Foreskin fibroblast (primary cell): ENCODE measurements at places on chromosomes 11 and 22.

DNA sequence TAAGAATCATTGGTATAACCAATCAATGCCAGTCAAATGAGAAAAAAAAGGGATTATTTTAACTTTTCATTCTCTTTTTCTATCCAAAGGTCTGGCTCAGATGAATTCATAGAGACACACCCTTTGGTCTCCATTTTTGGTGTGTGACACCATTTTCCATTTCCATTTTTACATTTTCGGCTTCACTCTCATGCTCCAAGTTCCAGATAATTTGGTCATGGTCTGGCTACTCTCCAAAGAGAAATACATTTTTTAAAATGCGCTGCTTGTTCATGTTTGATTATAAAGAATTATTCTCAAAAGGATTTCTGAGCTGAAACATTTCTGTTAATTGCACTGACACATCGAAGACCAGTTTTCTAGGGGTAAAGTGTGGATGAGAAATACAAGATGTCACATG is 51.6 kb upstream of the FIBIN start:
- DNase-seq = no peak

- DNase-seq = peak; percentile 53
Observed at GRCh38 chr11:86574493-86575207, 97.8 kb downstream of the ME3 start.

DNA sequence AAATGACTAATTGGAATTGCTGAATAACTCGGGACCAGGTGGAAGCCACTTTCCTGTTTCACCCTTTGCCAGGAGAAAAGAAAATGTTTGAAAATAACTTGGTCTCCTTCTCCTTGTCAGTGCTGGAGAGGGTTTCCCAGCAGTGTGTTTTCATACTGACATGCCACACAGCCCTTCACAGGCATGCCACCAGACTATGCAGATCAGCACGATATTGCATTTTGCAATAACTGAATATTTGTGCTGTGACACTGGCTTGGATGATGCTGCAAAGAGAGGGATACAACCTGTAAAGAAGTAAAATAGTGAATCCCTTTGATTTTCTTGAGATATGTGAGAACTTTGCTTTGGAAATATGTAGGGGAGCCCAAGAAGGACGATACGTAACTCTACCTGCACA is 200.0 kb upstream of the NAV2 start:
- DNase-seq = peak; percentile 15

DNA sequence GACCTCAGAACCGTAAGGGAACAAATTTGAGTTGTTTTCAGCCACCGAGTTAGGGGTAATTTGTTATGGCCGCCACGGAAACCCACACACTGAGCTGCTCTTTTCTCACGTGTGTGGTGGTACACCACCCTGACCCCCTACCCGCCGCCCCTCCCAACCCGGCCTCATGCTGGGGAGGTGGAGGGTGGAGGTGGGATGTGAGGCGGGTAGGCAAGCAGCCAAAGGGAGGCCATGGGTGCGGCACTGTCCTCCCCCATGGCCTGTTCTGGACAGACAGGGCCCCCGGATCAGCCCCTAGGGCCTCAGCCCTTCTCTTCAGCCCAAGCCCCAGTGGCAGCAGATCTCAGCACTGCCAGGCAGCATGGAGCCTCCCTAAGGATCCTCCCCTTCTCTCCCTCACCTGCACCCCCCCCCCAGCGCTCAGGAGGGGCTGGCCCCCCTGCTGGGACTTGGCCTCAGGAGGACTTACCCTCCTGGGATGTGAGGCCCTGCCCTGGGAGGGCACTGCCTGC is 7.9 kb downstream of the PRR5 start:
- DNase-seq = no peak

DNA sequence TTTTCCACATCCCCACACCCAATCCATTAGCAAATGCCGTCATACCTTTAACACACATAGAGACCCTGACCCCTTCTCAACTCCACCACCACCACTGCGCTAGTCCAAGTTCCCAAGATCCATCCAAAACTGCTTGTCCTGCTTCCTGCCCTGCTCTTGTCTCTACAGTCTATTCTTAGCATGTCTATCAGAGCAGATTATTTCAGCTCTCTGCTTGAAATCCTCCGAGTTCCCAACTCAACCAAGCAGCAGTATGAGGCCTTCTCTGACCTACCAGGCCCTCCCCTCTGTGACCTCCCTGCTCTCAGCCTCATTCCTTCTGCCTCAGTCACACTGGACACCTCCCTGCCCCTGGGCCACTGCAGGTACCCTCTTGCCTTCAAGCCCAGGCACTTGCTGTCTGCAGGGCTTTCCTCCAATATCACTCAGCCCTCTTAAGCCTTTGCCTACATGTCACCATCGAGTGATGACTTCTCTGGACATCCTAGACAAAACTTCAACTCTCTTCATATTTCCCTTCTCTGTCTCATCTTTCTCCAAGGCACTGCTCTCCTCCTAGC is 134.6 kb downstream of the SPATA19 start:
- DNase-seq = no peak

DNA sequence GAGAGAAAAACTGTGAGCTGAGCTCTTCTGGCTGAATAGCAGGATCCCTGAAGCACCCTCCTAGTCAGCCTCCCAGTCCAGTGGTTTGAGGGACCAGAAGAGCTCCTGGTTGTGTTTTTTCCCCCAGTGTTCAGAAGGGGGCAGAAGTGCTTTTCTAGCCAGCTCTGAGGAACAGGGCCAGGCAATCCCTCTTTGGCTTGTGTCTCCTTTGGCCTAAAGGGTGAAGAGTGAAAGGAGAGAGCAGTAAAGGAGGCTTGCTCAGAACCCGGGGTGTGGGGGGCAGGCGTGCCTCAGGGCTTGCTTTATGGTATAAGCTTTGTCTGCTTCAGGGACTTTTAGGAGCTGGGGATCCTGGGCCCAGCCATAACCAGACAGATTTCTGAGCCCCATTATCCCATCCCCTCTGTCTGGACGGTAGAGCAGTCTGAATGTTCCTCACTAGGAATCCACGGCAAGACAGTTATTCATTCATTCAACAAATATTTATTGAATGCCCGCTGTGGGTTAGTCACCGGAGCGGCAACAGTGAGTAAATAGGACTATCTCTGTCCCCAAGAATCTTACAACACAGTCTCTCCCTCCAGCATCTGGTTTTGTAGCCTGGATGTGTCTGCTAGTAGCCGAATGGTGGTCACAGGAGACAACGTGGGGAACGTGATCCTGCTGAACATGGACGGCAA is 14.5 kb downstream of the ACP2 start:
- DNase-seq = peak; percentile 71

GRCh38 chr11:45803971-45804760 is 783 bp upstream of the SLC35C1 start:
- peak; percentile 47 for DNase-seq

GRCh38 chr11:3049430-3050243 is 7.6 kb downstream of the CARS1 start:
- DNase-seq = peak; percentile 97

GRCh38 chr11:122628810-122629555 is 26.5 kb upstream of the UBASH3B start:
- DNase-seq = peak; percentile 88

DNA sequence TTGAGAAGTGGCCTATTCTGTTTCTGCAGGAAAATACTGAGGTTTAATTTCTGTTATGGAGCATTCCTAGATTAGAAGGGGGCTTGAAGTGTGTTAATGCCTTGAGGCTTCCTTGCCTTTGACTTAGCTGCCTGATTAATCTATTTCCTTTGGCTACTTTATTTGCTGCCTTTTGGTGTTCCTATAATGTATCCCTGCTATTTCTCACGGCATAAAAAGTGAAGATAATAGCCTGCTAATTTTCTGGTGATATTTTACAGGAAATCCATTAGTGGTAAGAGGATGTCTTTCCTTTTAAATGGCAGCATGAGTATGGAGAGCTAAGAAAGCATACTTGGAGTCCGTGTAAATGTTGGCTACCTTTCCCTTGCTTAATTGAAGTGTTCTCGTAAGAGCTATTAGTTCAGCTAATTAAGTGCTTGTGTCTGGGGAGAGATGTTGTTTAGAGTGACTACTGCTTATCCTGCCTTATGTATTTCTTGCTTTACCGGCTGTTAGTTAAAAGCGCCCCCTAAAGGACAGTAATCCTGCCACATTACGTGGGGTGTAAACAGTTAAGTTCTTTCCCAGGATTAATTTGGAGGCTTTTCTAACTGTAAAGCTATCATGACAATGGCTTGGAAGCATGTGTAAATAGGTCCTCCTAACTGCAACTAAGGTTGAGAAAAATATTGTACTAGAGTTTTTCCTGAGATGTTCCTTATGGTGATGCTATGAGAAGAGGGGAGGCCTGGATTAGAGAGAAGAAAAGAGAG is 45.6 kb downstream of the ZNF280B start:
- DNase-seq = peak; percentile 6

DNA sequence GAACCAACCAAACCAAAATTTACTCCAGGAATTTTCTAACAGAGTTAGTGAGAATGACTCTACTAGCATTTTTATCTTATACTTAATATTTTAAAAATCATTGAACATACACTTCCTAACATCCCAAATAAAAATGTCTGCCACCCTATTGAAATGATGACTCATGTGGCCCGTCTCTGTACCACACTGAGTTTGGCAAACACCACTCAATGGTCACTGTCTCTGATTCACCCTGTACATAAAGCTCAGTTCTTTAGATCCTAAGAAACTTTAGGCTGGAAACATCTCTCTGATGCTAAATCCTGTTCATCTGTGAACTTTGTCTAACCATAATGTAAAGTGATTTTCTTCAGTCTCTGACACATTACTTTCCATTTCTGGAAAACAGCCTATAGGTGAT is 182.0 kb downstream of the CWF19L2 start:
- no peak for DNase-seq

DNA sequence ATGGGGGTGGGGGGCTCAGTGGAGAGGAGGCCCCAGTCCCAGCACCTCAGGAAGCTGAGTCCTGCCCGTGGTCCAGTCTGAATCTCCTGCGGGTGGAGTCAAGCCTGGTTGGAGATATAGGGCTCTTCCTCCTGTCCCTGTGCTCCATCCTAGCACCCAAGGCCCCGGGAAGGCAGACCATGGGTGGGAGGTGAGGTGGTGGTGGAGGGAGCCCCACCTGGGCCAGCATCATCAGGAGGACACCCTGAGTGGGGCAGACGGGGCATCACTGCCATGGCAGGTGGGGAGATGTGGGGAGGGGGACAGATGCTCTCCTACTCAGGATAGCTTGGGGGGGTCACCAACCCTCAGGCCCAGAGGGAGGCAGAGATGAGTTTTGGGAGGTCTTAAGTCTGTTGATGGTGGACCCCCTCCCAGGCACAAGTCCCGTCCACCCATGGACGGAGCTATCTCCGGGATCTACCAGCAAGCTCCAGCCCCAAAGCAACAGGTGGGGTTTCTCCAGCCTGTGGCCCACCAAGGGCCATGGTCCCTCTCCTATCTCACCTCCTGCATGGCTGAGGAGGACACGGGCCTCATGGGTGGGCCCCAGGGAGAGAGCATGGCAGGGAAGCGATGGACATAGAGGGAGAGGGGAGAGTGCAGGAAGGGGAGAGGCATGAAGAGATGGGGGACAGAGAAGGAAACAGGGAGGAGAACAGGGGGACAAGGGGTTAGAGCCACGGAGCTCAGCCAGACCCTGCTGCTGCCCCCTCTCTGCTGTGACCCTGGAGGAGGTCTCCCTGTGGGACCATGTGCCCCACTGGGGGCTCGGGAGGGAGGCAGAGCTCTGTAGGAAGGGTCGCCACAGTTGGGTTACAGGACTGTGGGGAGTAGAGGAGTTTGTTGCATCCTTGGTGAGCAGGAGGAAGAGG is 1.3 kb downstream of the MRGPRE start:
- DNase-seq = no peak

- peak; percentile 21 for DNase-seq
Observed at GRCh38 chr22:46678785-46679700, 58.9 kb downstream of the GRAMD4 start.

DNA sequence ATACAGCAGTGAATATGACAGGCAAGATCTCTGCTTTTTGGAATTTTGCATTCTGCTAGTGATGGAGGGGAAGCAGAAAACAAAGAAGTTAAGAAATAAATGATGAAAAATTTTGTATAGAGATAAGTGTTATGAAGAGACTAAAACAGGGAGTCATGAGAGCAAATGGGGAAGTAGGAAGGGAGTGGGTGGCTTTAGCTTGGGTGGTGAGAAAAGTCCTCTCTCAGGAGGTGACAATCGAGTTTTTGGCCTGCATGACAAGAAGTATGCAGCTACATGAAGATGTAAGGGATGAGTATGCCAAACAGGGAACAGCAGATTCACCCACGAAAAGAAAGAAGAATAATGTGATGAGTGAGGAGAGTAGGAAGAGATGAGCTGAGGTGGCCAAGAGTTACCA is 80.7 kb upstream of the MPPED2 start:
- DNase-seq = no peak

- no peak for DNase-seq
Observed at GRCh38 chr11:35507688-35508087, 17.7 kb downstream of the PAMR1 start.

DNA sequence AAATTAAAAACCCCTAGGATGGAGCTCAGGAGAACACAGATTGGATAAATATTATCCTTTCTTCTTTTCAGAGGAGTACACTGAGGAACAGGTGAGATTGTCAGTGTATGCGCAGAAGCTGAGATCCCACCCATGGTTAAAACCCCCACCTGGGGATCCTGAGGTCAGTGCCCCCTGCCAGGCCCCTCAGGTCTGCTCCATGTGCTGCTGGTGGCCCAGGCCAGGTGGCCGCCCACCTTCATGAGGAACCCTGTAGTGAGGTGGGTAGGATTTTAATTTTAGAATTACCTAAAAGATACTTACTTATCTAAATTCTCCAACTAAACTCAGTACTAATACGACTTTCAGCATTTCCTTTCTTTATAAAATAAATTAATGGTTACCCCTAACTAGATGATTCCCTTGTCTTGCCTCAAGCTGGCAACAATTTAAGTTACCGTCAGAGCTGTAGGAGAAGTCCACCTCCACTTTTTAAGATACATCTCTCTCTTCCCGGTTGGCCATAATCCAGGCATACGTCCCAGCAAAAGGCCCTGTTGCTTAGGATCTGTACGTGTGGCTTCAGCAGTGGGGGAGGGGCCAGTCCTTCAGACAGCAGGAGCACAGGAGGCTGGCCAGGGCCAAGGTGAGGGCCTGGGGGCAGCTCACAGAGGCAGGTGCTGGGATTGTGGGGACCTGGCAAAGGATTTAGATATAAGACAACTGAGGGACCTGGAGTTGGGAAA is 61.5 kb upstream of the PITPNB start:
- no peak for DNase-seq

DNA sequence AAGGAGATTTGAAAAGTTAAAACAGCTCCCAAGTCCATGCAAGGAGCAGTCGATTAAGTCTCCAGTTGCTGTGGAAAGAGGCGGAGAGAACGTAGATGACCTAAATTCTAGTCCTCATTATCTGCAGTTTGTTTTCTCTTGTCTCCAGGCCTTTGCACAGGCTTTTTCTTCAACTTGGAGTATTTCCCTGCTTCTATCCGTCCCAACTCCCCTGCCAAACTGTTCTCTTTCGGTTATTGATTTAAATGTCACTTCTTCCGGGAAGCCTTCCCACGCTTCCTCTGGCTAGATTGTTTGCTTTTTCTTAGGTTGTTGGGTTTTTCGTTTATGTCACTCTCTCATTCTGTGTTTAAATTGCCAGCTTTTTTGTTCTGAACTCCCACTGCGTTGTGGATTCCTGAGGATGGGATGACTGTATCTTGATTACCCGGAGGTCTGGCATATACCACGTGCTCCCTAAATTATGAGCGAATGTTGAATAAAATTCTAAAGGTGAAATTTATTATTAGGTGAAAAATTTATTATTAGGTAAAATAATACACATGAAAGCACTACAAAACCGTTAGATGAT is 463 bp downstream of the TMEM126B start:
- DNase-seq = peak; percentile 4
